ENCODE measurements at places on chromosomes 3 and 15. TPM values are rescaled to one million over a fixed set of nuclear protein-coding genes. Genes with fewer than 3 reads are reported as not detected.

DNA sequence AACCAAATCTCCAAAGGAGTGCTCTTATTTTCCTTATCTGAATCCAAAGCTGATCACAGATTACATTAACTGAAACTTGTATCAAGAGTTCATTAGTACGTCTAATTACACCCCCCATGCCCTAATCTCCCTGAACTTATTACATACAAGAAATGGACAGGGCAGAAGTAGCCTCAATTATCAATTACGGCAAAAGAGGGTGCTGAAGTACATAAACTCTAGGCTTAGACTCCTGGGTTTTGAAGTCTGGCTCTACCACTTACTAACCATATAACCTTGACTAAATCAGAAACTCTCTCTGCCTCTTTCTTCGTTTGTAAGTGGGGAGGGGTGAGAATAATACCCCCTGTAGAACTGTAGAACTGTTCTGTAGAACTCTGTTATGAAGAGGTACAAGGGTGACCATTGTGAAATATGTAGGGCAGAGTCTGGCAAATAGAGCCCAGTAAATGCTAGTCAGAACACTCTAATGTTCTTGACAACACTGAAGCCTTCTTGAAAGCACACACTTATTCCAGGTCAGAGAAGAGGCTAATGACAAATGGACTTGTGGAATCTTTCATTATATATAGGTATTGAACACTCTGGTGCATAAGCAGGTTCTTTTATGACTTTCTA is 19.6 kb upstream of the OR5K4 start:
- DNase-seq = no peak

GRCh38 chr3:168048414-168049330 is 47.1 kb downstream of the GOLIM4 start:
- DNase-seq = no peak

GRCh38 chr3:47847801-47848518 is 45.0 kb downstream of the DHX30 start:
- no peak for DNase-seq

DNA sequence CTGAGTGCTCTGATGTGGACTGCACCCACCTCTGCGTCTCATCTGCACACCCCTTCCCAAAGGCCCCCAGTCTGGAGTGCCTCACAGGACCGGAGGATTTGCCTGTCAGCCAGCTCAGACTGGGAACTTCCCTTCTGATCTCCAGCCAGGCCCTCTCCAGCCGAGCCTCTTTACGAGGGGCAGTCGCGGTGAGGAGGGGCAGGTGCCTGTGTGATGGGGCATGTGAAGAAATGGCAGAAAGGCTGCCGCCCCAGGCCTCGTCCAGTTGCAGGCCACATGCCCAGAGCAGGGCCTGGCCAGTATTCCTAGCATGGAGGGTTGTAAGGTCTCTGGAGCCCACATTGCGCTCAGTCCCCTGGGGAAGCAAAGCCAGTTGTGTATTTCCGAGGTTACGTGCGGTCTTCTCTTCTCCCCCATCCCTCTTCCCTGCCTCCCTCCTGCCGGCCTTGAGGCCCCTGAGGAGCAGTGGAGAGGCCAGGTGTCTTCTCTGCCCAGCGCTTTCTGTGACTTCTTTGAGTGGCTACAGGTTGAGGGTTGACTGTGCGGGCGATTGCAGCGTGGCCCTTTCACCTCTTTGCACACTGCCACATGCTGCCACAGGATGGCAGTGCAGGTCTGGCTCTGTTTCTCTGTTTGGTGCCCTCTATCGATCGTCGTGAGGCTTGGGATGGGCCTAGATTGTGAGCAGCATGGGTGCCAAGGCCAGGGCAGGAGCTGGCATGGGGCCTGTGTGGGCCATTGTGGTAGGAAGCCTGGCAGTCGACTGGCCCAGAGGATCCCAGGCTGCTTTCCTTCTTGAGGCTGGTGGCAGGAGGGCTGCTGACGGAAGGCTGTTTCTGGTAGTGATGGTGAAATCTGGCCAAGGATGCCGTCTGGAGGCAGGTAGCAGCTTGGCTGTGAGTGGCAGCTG is 5.3 kb downstream of the CLK3 start:
- DNase-seq = peak; percentile 65

DNA sequence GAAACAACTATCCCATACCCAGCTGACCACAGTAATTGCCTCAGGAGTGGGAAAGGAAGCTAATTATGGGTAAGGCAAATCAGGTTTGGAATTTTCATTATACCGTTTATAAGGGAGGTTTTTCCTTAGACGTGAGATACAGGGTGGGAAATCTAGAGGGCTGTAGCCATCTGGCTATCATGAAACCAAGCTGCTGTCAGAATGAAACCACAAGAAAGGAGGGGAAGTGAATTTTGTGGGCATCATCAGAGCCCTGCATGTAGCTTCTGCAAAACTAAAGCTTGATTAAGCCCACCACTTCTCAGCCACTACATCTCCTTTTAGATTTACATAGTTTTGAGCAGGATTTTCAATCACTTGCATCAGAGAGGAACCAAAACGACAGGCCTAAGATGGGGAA is 893.5 kb downstream of the TUSC7 start:
- DNase-seq = no peak

- no peak for DNase-seq
These were observed 50.7 kb downstream of the APBA2 start for GRCh38 chr15:28936481-28936881.

GRCh38 chr3:58079773-58080172 is 71.6 kb downstream of the FLNB start:
- DNase-seq = no peak

- no peak for DNase-seq
These were observed 12.3 kb downstream of the PLXNB1 start for GRCh38 chr3:48417529-48418108.

- no peak for DNase-seq
These were observed 713.5 kb downstream of the GRM7 start for GRCh38 chr3:7574435-7574834.

DNA sequence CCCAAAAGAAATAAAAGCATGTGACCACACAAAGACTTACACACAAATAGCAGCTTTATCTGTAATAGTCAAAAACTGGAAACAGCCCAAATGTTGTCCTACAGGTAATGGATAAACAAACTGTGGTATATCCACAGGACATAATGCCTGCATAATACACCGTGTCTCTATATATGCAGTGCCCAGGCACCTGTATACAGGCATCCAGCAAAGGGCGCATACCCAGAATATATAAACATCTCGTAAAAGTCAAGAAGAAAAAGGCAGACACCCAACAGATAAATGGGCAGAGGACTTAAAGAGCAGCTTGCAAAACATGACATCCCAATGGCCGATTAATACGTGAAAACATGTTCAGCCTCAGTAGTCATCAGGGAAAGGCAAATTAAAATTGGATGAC is 7.2 kb downstream of the OSBPL10 start:
- no peak for DNase-seq

DNA sequence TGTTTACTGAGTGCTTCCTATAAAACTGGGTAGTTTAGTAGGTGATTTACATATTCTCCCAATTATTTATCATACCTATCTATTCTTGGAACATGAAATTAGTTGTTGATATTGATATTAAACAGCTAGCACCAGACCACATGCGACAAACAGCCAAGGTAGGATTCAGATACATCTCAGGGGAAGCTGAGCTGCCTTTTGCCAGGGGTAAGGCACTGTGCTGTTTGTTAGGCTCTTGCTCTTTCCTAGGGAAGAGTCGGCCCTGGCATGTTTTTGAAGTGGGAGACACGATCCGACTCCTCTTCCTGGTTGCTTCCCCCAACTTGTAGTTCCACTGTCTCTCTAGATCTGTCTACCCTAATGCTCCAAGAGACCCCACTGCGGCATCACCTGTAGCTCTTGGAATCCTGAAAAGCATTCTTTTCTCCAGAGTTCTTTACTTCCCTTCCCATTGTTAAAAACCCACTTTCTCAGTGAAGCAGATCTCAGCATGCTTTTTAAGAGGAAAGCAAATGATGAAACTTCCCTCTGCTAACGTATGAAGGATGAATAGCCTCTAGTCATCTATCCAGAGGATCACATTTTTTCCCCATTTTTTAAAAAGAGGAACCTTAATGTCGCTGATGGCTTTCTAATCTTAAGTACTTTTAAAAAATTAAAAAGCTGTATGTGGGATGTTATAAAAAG is 138.4 kb downstream of the GHSR start:
- DNase-seq = no peak

GRCh38 chr15:78969687-78970349 is 25.0 kb upstream of the CTSH start:
- no peak for DNase-seq

DNA sequence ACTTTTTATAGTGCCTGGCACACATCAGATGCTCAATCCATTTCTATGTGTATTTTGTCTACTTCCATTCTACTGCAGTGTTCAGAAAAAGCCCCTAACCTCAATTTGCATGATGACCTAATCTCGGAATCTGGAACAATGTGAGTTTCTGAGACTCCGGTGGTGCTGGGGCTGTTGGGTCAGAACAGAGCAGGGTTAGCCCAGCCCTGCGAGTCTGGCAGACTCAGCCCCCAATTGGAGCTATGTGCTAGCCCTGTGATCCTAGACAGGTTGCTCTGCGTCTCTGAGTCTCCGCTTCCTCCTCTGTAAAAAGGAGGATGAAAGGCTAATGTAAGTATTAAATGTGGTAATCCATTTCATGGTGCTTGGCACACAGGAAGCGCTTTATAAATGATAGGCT is 95.0 kb upstream of the ICE2 start:
- no peak for DNase-seq

DNA sequence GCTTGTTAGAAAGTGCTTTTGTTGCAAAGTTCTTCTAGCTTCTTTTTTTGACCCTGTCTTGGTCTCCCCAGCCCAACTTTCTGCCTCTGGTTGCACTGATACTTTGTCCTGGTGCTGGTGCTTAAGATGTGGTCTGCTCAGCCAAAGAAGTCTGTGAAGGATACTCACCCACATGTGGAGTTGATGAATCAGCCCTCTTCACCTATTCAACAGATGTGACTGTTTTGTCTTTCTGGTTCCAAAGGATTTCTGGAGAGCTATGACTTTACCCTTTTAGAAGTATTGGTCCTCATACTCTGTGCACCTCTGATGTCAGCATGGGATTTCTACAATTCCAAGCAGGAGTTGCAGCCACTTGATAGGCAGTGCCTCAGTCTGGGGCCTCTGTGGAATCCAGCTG is 84.1 kb downstream of the PCCB start:
- DNase-seq = no peak

DNA sequence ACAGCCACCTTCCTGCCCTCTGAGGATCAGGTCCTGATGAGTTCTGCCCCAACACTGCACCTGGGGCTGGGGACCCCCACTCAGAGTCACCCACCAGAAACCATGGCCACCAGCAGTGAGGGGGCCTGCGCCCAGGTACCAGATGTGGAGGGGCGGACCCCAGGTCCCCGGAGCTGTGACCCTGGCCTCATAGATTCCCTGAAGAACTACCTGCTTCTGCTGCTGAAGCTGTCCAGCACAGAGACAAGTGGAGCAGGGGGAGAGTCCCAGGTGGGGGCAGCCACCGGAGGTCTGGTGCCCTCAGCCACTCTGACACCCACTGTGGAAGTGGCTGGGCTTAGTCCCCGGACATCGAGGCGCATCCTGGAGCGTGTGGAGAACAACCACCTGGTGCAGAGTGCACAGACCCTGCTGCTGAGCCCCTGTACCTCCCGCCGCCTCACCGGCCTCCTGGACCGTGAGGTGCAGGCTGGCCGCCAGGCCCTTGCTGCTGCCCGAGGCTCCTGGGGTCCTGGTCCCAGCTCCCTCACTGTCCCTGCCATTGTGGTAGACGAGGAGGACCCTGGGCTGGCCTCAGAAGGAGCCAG is 27.0 kb upstream of the SLC28A1 start:
- DNase-seq = no peak

GRCh38 chr15:97899981-97900380 is 60.5 kb upstream of the ARRDC4 start:
- no peak for DNase-seq

DNA sequence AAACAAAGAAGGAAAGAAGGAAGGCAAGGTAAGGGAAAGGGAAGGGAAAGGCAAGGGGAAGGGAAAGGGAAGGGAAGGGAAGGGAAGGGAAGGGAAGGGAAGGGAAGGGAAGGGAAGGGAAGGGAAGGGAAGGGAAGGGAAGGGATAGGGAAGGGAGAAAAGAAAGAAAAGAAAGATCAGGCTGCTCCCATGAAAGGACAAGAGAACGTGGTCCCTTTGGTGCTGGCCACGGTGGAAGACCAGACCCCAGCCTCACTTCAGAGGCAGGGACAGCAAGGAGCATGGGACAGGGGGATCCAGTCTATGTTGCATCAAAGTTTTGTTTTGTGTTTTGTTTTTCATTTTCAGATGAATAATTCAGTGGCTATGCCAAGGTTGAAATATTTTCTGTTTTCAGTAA is 111.4 kb upstream of the IGF1R start:
- DNase-seq = no peak

DNA sequence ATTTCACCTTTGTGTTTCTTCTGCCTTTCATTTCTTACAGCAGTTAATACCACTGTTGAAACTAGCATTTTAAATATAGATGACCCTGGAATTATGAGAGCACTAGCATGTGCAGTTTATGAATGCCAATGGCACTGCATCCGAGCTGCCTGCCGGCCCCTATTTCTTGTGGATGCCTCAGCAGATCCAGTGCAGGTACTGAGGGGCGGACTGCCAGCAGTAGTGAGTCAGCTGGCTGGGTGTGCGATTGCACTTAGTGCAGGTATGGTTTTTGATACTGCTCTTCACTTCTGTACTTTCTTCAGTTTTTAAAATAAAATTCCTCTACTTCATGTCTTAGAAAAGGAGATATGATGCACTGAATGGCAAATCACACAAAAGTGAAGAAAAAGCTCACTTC is 453.0 kb downstream of the DIPK2A start:
- DNase-seq = no peak

- DNase-seq = no peak
These were observed 586 bp downstream of the TM4SF1 start for GRCh38 chr3:149376718-149377407.

GRCh38 chr3:10581716-10582115 is 76.3 kb upstream of the ATP2B2 start:
- DNase-seq = no peak

DNA sequence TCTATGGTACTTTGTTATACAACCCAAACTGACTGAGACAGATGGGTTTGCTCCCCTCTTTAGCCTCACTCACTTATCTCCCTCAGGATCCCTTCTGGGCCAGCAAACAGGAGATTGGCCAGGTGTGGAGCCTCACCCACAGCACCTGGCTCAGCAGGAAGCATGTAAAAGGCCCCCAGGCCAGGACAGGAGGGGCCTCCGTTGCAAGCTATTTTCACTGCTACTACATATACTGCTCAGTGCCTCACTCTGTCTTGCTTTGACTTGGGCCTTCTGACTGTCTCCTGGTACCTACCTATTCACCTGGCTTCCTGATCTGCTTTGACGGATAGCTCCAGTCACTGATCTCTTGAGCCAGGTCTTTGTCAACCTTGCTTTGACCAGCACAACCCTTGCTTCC is 20.4 kb upstream of the TPM1 start:
- no peak for DNase-seq

GRCh38 chr15:31077181-31077580 is 24.3 kb downstream of the TRPM1 start:
- peak; percentile 42 for DNase-seq

The EDC3 gene
- total RNA-seq = 50.9 TPM

The CLDN1 gene
- total RNA-seq = 39.3 TPM

The ROBO1 gene
- total RNA-seq = 1.8 TPM

The CEP19 gene
- total RNA-seq = 1.6 TPM

The C3orf18 gene
- 2.1 TPM for total RNA-seq

The MME gene
- 0.52 TPM for total RNA-seq

The LCTL gene
- not detected for total RNA-seq

The UTS2B gene
- total RNA-seq = 0.19 TPM

The FBXO40 gene
- total RNA-seq = not detected

The WDR72 gene
- total RNA-seq = 10.1 TPM

The PRR23A gene
- not detected for total RNA-seq

The GOLGA6L10 gene
- total RNA-seq = 3.8 TPM
